ENCODE measurements at places on chromosomes 12 and 14.

DNA sequence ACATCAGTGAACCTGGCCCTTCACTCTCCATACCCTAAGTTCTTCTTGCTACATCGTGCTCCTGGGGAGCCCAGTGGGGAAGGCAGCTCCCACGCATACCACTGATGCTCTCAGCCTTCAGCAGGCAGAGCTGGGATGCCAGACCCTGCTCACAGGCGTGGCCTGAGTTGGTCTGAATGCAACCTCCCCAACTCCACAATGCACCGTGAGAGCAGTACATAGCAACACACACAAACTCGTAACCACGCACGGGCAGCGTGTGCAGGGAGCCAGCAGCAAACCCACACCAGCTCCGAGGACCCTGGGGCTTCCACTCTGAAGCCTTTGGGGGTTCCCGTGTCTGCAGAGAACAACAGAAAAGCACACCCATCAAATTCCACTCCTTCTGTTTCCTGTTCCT is 37.3 kb downstream of the ANO2 start:
- DNase-seq = no peak

GRCh38 chr14:33307691-33308251 is 369.1 kb downstream of the NPAS3 start:
- DNase-seq = no peak

GRCh38 chr12:124774054-124774461 is 89.6 kb downstream of the SCARB1 start:
- DNase-seq = no peak

DNA sequence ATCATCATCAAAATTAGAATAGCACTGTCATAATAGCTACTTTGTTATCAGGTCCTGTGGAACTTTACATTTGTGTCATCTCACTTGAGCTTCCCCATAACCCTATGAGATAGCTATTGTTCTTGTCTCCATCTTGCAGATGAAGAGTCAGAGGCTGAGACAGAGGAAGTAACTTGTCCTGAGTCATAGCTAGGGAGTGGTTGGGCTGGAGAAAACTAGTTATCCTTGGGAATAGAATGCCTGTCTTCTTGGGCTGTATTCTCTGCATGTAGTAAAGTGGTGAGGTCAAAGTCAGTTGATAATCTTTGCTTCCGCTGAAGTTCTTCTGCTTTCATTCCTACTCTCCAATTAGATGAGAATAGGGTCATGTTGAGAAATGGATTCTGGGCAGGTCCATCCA is 117.0 kb downstream of the SMOC1 start:
- DNase-seq = no peak

- DNase-seq = no peak
Measured at GRCh38 chr12:94460616-94460959, 921 bp upstream of the CEP83 start.

- DNase-seq = no peak
Measured at GRCh38 chr12:93442411-93443340, 929 bp upstream of the UBE2N start.

GRCh38 chr12:117702741-117703140 is 266.0 kb downstream of the KSR2 start:
- DNase-seq = no peak

GRCh38 chr12:79301181-79301580 is 389.6 kb downstream of the PAWR start:
- no peak for DNase-seq

- DNase-seq = no peak
Measured at GRCh38 chr12:47509398-47509851, 196.4 kb downstream of the RPAP3 start.

DNA sequence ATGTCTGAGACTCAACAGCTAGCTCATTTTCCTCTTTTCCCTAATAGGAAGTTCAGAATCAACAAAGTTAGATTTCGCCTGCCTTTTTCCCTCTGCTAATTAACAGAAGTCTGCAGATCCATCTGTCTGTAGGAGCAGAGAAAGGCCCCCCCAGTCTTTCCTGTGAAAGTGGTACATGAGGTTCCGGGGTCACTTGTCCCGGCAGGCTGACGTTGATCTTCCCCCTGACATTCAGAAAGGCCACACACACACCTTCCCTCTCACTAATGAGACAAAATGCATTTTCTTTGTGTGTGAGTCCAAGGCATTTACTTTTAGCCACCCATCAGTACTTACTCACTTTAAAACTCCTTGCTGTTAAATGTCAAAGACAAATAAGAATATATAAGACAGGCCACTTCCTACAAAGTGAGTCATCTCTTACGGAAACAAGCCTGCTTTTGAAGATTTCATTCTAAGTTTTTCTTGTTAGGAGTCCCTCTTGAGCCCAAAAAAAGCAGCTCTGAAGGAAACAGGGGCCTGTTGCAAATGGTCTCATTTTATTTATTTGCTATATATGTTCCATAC is 138.7 kb downstream of the TTC7B start:
- DNase-seq = no peak

DNA sequence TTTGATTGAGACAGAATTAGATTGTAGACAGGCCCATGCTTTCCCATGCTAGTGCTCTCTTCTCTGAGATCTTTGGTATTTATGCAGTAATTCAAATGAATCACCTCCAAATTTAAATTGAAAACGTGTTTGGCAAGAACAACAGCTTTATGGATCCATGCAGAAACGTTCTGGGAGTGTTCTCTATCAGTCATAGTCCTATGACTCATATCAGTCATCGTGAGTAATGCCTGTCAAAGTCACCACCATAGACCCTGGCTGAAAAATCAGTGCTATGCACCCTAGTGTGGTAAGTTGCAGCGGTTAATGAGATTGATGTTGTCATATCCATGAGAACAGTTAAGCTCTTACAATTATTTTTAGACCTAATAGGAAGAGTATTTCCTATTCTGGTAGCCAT is 90.1 kb upstream of the FOXG1 start:
- DNase-seq = no peak

- no peak for DNase-seq
Measured at GRCh38 chr12:64944966-64945365, 120.5 kb downstream of the TBC1D30 start.

- DNase-seq = no peak
Measured at GRCh38 chr12:6816598-6816997, 5.0 kb upstream of the GPR162 start.

DNA sequence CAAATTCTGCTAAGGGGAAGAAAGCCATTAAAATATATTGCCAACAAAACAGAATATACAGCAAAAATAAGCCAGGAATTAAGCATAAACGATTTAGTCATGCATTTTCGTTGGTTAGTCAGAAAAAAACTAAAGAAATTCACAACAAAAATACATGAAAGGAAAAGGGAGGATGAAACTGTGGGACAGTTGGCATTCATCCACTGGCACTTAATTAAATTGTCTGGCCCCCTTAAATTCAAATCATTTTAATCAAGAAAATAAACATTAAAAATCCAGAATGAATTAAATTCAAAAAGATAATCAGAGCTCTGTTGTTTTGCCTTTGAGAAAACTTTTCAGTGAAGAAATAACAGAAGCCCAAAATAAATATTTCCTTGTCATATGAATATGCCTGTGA is 264.6 kb upstream of the TMTC1 start:
- DNase-seq = no peak

DNA sequence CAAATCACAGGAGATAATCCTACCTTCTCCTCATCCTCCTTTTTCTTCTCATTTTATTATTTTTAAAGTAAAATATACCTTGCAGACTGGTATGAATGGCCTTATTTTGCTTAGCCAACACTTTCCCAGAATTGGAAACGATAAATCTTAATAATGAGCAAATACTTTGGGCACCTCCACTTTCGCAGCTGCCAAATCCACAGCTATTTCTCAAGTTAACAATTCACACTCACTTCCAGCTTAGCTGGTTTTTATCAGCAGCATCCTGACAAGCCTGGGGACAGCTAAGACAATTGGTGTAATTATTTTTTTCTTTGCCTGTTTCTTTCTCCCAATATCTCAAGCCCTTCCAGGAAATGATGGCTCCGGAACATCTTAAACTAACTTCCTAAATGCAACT is 867.5 kb upstream of the TMEM132C start:
- no peak for DNase-seq

DNA sequence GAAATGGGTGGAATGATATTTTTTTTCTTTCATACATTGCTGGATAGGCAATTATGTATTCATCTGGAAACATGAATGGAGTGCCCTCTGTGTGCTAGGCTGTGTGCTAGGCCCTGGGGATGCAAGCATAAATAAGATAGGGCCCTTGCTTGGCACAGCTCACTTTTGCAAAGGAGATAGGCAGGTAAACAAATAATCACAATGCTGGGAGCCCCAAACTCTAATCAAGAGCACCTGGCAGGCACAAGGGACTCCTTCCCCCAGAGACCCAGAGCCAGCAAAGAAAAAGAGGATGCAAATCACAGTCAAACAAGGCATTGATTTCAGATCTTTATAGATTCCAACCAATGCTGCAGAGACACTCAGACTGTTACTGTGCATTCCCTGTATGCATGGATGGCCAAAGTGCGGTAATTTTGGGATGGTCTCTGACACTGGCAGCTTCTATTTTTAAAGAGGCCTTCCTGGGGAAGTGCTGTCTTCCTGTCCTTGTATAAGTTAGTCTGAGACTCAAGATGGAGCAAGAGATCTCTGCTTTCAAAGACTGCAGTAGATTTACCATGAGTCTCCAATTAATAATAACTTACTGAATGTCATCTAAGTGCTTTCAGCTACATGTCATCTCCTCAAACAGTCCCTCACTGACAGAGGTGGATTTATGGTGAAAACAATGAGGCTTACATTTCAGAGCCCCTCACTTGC is 45.1 kb upstream of the CPM start:
- no peak for DNase-seq

DNA sequence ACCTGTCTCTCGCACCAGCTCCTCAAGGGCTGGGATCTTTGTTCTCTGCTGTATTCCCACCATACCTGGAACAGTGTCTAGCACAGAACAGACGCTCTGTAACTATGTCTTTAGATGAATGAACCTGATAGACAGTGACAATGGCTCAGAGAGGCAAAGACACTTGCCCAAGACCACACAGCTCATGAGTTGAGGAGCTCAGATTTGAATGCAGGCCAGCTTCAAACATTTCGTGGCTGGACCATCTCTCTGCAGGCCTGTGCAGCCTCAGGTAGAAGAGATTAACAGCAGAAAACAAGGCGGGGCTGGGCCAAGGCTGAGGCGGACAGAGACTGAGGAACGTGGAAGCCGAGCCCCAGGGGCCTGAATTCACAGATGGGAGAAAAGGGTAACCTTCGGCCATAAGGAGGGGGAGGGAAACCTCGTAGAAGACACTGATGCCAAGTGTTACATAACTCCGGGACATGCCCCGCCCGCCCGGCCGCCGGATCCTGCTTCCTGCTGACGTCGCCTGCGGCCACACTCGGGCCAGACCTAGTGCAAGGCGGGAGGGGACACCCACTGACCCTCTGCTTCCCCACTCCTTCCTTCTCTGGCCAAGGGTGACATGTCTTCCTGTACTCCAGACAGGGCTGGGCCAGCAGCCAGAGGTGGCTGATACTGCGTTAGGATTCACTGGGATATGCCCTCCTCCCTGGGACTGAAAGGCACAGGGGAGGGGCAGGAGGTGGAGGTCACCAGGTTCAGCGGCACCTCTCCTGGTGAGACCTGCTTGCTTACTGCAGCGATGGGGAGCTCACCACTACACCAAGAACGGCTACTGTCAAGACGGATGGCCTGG is 86.8 kb downstream of the RFLNA start:
- DNase-seq = no peak

DNA sequence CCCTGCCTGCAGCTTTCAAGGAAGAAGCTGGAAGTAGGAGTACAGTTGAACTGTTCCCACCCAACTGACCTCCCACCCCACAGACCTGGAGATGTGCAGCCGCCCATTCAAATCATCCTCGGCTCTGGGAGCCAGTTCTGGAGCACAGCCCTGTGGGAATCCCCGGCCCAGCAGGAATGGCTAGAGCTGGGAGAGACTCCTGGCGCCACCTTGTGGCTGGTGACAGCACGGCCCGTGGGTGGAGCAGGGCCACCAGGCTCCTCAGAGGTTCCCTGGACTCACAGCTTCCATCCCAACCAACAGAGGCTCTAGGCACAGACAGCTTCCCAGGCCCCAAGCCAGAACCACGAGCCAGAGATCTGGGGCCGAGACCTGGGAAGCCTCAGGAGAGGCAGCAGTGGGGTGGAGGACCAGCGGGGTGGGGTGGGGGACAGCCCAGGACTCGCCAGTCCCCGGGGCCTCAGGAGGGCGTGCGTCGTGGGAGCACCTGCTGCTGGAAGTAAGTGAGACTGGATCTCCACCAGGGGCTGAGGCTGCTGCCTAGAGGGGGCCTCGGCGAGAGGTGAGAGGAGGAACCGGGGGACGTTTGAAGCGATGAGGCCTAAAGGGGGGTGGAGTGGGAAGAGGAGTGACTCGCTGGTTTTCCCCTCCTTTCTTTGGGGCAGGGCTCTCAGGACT is 43.4 kb downstream of the RNF34 start:
- peak; percentile 41 for DNase-seq

GRCh38 chr12:49368240-49368600 is 958 bp downstream of the SPATS2 start:
- no peak for DNase-seq

DNA sequence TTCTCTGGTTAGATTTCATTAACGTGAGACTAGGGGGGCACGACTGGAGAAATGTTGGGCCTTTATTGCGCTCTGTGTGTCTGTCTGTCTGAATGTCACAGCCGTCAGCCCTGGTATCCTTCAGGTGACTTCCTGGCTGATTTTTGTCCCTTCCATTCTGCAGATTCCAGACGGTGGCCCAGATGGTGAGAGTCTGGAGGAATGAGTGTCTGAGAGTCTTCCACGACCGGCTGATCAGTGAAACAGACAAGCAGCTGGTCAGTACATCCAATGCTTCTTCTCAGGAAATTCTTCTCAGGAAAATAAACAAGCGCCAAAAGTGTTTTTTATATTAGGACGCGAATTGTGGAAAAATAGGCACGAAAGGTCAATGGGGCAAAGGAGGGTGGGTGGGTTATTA is 93.5 kb downstream of the CCDC92 start:
- no peak for DNase-seq

DNA sequence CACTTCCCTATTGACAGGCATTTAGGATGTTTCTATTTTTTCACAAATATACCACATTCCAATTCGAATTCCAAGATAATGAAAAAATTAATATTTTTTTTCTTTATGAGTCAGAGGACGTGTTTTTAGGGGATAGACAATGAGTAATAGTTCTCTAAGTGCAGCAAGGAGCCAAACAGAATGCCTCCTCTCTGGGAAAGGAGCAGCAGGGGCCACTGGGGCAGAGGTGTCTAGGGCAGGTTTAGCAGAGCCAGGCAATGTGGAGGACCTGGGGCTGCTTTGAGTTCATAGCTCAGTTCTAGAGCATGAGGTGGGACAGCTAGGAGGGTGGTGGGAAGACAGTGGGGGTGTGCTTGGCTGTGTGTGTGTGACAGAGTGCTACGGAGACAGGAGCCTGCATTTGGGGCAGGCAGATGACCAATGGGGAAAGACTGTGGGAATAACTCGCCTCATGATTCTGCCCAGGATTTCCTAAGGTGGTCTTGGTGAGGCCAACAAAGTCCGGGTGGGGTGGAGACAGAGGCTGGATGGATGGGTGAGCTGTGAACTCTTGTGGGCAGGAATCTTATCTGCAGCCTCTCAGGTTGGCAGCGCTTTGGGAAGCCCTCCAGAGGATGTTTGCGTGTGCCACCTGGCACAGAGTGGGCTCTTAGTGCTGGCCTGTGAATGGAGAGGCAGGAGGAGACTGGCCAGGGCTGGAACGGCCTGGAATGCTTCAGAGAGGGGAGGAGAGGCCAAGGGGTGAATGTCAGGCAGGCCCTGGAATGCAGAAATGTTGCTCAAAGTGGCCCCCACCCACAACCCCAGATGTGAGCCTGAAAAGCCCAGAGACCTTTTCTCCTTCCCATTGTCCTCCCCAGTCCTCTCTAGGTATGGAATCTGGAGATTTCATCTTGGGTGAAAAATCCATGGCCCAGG is 2.4 kb upstream of the KRT7 start:
- DNase-seq = no peak

- no peak for DNase-seq
Measured at GRCh38 chr14:84090837-84091236, 1439.1 kb upstream of the FLRT2 start.
